ENCODE measurements at places on chromosomes 16 and 17.

DNA sequence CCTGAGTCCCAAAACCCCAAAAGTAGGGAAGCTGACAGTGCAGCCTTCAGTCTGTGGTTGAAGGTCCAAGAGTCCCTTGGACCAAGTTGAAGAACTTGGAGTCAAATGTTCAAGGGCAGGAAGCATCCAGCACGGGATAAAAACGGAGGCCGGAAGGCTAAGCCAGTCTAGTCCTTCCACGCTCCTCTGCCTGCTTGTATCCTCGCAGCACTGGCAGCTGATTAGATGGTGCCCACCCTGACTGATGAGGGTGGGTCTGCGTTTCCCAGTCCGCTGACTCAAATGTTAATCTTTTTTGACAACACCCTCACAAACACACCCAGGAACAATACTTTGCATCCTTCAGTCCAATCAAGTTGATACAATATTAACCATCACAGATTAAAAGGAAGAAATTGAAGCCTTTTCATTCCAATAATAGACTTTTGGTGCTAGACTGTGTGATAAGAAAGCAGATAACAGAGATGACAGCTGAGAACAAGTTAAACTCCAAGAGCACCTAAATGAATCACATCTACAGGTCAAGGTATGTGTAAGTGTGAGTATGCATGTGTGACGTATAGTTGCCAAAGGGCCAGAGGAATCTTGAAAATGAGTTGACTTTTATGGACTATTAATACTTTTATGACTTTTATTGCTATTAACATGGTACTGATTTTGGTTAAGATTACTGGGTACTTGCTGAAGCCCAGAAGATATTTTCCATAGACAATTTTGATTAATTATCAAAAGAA, 933.5 kb upstream of the SOX9 start:
- DNase-seq: no peak

- no peak for DNase-seq
These were observed 23.5 kb downstream of the GTF3C1 start for GRCh38 chr16:27526180-27526579.

- DNase-seq: peak; percentile 2
These were observed 36.0 kb upstream of the CCL1 start for GRCh38 chr17:34398990-34399389.

GRCh38 chr16:29862383-29862883, 593 bp downstream of the CDIPT start:
- DNase-seq: peak; percentile 13

- no peak for DNase-seq
These were observed 30.6 kb downstream of the CHD9 start for GRCh38 chr16:53085369-53085843.

DNA sequence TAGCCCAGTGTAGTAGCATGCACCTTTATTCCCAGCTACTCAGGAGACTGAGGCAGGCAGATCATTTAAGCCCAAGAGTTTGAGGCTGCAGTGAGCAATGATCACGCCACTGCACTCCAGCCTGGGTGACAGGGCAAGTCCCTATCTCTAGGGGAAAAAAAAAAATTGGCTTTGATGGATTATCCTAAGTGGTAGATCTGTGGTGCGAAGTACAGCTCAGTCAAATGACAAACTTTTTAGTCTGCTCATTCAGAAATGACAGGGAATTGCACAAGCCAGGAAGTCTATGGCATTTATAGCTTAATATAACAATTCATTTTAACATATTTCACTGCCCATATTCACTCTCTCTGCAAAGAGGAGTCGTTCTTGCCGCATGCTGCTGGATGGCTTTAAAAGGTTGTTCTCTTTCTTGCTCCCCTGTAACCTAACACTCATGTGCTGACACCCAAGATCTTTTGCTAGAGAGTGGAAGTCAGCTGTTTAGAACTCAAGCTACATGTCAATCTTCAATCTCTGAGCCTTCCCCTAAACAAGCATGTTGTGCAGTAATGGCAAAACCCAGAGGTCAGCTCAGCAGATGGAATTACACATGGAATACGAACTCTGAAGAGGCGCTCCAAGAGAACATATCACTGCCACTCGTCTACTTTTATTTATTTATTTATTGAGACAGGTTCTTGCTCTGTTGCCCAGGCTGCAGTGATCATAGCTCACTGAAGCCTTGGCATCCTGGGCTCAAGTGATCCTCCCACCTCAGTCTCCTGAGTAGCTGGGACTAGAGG, 32.8 kb downstream of the RNF157 start:
- DNase-seq: no peak

GRCh38 chr17:74339537-74340195, 13.6 kb downstream of the KIF19 start:
- no peak for DNase-seq

- no peak for DNase-seq
These were observed 67.5 kb downstream of the IQCK start for GRCh38 chr16:19785512-19786130.

DNA sequence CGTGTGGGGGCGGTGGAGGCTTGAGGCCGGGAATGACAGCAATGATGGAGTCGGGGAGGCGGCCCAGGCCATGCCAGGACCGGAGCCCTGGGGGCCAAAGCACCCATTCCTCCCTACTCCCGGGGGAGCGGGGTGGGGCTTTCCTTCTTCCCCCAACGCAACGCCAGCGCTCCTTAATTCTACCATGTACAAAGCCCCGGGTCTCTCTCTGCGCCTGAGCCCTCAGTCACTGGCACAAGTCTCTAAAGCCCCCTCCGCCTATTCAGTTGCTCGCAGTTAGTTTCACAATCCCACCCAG, 245 bp upstream of the RNF227 start:
- no peak for DNase-seq

- no peak for DNase-seq
These were observed 50.0 kb downstream of the SF3B3 start for GRCh38 chr16:70573451-70574121.

- DNase-seq: no peak
These were observed 83.5 kb downstream of the FTO start for GRCh38 chr16:53787423-53787822.

DNA sequence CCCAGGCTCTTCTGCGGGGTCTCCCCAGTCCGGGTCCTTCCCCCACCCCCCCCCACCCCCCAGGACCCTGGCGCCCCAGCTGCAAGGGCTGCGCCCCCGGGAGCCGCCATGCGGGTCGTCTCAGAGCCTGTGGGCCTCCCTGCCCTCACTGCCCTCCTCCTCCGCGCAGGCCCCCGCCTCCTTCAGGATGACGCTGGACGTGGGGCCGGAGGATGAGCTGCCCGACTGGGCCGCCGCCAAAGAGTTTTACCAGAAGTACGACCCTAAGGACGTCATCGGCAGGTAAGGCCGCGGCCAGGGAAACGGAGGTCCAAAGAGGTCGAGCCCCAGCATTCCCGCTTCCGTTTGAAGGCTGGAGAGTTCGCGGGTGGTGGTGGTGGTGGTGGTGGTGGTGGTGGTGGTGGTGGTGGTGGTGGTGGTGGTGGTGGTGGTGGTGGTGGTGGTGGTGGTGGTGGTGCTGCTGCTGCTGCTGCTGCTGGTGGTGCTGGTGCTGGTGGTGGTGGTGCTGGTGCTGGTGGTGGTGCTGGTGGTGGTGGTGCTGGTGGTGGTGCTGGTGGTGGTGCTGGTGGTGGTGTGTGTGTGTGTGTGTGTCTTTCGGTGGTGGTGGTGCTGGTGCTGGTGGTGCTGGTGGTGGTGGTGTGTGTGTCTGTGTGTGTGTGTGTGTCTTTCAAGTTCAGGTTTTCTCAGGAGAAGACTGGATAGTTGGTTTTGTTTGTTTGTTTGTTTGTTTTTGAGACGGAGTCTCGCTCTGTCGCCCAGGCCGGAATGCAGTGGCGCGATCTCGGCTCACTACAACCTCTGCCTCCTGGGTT, 615 bp downstream of the PHKG2 start:
- DNase-seq: peak; percentile 33

DNA sequence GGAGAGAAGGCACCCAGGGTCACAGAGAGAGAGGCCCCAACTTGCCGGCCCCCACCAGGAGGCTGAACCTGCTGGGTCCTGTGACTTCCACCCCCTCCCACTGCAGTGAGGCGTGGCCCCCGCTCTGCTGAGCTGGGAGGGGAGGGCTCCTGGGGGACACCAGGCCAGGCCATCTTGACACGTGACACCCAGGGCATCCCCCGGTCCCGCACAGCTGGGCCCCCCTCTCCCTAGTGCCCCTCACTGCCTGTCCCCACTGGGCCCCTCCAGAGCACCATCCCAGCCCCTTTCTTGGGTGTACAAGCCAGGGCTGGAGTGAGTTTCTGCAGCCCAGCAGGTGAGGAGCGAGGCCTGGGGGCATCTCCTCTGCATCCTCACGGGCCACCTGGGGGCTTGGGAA, 12.4 kb downstream of the UBALD1 start:
- no peak for DNase-seq

GRCh38 chr17:80759377-80759673, 214.7 kb downstream of the RPTOR start:
- DNase-seq: peak; percentile 30

GRCh38 chr16:89114159-89114981, 20.7 kb downstream of the ACSF3 start:
- DNase-seq: no peak

DNA sequence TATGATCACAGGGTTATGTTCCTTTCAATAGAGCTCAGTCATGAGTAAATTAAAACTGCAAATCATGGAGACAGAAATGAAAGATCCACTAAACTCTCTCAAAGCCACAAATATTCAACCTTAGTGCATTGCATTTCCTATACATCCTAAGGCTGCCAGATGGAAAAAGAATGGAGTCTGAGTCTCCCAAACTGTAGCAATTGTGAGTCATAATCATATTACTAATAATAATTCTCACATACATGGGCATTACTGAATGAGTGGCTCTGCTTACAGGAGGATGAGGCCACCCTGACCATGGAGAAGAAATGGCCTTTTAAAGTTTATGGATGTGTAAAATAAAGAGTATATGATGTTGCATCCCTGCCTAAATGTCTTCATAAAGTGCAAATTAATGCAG, 3.2 kb downstream of the CA10 start:
- no peak for DNase-seq

GRCh38 chr17:64658931-64659330, 3.2 kb downstream of the SMURF2 start:
- peak; percentile 25 for DNase-seq

- DNase-seq: no peak
These were observed 164.5 kb downstream of the PRKCA start for GRCh38 chr17:66466840-66467367.

DNA sequence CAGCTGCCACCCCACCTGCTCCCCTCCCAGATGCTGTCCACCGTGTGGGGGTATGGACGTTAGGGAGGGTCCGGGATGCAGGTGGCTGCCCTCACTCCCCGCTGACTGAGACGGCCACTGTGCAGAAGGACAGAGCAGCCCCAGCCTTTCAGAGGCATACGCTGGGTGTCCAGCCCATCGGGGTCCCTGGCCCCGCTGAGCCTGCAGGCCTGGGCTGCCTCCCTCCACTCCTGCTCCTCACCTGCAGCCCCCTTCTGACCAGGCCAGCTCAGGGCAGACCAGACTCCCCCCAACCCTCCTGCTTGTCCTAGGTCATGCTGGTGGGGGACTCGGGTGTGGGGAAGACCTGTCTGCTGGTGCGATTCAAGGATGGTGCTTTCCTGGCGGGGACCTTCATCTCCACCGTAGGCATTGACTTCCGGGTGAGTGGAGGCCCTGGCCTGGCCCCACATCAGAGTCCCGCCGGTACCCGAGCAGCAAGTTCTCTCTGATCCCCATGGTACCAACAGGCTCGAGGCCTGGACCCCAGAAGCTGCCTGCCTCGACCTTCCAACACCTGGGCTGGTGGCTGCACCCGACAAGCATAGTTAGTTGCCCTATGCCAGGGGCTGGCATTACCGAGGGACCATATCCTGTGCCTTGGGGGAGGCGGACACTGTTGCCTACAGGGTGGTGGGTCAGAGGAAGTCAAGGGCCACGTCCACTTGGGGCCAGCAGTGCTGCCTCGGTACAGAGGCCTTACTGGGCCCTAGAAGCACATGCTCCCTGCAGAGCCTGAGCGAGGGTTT, 1.4 kb downstream of the RAB26 start:
- DNase-seq: no peak

DNA sequence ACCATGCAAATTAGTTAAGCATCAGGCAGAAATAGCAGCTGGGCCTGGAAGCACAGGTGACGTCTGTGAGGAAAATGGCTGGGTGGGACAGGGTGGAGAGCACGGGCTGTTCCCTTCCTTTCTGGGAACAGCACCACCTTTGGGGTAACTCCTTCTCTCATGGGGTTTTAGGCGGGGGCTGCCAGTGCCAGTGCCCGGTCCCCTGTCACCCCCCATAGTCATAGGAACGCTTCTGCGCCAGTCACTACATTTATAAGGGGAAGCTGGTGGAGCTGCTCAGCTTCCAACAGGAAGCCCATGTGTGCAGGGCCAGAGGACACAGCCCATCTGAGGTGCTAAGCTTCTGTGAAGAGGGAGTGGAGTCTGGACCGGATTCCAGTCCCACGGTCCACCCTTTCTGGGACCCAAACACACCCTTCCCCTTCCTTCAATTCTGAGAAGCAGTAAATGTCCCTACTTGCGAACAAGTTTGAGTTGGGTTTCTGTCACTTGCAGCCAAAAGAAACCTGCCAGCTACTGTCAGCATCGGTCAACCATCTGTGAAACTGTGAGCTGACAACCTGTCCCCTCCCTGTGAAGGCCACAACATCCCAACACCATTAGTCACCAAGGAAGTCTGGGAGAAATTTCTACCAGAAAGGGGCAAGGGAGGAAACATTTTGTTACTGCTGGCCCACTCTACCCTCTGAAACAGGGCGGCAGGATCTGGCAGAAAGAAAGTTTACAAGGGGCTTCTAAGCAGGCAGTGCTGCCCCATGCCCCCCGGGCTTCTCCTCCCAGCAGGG, 86.0 kb upstream of the AMZ2 start:
- DNase-seq: no peak

DNA sequence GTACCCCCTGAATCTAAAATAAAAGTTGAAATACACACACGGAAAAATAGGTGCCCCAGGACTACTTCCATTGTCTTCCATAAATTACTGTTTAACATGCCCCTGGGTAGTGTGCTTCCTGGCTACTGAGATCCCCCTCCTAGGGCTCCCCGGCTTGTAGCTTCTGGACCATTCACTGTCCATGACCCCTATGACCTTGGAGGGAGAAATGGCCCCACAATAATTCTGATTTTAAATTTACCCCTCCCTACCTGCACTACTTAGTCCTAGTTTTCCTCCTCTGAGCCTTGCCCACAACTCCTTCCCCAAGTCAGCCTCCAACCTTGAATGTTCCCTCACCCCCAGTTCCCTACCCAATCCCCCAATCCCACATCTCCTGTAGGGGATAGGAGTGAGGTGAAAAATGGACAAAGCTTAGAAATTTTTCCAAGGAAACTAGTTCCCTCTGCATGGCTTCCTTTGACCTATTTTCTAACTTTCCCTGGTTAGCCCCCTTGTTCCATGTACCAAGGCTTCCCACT, 9.5 kb upstream of the MSL1 start:
- no peak for DNase-seq

DNA sequence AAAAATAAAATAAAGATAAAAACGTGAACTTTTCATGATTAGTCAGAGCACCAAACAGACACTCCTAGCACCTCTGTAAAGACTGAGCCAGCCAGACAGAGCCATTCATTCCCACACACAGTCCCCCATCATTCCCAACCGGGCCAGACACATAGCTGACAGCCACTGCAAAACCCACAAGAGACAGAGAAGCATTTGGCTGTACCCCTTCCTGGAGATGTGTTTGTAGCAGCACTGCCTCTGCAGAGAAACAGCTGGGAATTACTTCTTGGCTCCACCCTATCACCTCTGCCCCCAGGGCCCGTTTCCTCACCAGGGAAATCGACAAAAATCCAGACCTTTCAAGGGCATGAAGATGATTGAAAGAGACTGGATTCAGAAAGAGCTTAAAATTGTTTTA, 46.4 kb downstream of the MYH11 start:
- DNase-seq: no peak

All from CD4-positive, alpha-beta T cell treated with Interleukin-10 for 1 hour (primary cell).